ENCODE measurements at places on chromosomes 11 and 22.

DNA sequence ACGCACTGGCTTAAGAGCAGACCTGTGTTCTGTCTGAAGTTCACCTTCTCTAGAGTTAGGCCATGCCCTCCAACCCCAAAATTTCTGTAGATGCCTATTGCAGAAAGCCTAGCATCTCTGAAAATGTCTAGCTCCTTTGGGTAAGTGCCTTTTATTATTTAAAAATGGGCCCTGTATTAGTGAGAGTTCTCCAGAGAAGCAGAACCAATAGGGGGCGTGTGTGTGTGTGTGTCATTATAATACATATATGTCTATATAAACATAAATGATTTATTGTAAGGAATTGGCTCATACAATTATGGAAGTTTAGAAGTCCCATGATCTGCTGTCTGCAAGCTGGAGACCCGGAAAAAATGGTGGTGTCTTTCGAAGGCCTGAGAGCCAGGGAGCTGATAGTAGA lies 144.7 kb downstream of the TTC17 start:
- DNase-seq: no peak

DNA sequence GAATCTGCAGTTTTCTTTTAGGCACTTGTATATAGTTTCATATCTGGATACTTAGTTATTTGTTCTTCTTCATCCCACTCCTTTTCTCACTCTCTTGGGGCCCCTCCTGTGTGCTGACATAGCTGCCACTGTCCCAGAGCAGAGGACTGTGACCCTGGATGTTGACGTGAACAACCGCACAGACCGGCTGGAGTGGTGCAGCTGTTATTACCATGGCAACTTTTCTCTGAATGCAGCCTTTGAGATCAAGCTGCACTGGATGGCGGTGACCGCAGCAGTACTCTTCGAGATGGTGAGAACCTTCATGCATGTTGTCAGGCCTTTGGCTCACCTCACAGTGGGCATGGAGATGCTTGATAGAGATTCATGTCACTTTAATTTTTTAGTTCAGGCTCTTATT lies 50.9 kb upstream of the YWHAH start:
- no peak for DNase-seq

DNA sequence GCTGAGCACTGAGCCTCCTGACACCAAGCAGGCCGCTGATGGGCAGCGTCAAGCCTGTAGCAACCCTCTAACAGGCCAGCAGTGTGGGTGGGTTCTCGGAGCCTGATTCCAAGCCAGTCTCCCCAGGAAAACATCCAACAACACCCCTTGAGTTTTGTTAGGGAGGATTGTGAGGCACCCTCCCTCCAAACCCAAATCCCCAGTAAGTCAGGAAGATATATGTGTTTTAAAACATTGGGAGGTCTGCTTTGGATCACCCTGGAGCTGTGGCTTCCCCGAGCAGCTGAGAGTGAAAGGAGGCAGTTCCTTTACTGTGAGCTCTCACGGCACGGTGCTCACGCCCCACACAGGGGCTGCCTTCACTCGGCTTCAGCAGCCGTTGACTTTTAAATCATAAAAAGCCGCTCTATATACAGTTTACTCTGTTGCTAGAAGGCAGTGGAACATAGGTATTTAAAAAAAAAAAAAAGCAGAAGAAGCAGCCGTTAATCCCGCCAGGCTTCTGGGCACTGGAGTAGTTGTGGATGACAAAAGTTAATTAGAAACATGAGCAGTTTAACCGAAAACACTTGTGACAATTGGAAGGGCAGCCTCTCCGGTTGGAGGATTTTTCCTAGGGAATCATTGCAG lies 218.6 kb downstream of the NAV2 start:
- no peak for DNase-seq

- DNase-seq: no peak
These were observed 12.4 kb downstream of the PIWIL3 start for GRCh38 chr22:24761888-24762675.

DNA sequence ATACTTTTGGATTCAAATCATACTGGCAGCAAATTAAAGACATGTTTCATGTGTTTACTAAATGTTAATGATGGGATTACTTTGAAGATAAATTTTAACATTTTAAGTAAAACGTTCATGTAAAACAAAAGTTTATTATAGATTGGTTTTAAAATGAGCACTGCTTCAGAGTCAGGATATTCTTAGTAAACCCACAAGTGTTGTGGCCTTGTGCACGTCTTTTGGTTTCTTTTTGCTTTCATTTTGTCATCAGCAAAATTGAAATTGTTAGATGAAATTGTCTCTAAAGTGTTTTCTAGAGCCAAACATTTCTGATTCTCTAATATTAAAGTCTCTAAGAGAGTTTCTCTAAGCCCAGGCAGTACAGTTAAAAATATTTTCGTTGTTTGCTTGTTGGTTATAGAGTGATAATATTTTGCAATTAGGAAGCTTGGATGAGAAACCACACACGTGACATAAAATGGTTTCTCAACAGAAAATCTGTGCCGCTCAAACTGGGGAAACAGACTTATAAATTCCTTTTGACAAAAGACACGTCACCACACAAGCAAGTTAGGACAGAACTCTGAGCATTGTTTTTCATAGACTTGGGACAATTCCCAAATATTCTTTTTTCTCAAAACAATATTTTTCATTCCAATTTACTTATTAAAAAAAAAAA lies 164.4 kb downstream of the TEAD1 start:
- no peak for DNase-seq

DNA sequence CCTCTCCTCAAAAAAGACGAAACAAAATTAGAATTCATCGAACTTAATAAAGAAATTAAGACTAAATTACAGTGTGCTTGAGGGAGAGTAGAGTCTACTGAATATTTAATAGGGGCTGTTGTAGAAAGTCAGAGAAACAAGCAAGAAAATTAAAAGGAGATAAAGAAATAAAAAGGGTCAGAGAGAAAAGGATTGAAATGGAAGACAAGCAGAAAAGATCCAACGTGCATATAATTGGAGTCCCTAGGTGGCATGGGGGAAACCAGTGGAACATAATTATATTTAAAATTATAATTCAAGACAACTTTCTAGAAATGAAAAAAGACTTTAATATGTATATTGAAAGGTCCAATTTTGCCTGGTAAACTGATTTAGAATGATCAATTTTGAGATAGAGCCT lies 74.3 kb downstream of the ACER3 start:
- no peak for DNase-seq

GRCh38 chr11:75342966-75343870 lies 8.2 kb downstream of the ARRB1 start:
- DNase-seq: no peak

DNA sequence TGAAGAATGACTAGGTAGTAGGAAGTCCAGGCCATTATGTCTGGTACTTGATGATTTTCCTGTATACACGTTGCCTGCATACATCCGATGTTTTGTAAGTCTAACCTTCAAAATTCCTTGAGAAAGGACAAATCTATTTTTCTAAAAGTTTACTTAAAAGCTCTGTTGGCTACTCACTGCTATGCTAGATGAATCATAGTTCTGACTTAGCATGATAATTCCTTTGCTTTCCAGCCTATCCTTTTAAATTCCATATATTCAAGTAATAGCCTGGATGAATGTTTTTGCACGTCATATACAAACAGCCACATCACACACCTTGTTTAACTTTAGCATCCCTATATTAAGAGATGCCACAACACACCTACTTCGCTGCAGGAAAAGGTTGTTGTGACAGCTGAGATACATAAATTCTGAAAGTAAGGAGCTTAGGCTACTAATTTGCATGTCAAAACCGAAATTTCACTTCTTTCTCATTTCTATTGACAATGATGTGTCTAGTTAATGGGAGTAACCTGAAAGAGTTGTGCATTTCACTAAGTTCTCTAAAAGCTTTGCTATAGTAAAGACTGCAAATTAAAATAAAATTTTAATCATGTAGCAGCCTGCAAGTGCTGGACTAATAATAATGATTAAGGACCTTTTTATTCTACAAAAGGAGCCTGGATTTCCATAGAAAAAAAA lies 1116.4 kb downstream of the JRKL start:
- no peak for DNase-seq

- DNase-seq: no peak
These were observed 10.8 kb downstream of the SYT12 start for GRCh38 chr11:67033661-67034166.

DNA sequence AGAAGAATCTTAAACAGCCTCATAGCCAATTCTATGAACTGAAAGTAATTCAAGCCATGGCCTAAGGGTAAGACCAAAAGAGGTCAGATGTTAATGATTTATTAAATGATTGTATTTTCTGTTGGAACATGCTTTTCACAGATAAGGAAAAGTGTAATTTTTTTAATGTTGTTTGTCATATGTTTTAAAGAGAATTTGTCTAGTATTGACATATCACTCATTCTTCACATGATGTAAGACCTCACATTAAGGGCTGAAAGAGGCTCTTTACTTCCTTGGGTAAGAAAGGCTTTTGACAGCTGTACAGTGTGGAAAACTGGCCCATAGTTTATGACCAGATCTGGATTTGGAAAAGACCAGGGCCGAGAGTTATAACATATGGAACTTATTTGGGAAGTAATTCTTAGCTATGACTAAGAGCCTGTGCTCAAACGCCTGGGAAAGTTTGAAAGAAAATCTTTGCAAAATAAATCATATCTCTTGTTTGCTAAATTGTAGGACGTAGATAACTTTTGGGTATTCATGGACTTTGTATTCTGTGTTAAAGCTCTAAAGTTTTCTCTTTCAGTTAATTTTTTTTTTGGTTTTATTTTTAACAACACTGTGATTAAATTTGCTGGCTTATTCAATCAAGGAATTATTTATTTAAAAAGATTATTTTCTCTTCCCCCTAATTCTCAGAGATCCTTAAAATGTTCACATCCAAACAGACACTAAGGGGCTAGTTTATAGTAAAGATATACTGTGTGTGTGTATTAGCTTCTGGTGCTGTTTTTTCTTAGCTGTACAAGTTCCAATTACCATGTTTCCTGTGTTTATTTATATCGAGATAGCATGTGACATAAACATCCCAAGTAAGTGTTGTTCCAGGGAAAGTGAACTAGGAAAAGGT lies 162.2 kb downstream of the ARHGAP42 start:
- DNase-seq: no peak

- no peak for DNase-seq
These were observed 57.4 kb downstream of the BUD13 start for GRCh38 chr11:116715383-116715782.

- DNase-seq: no peak
These were observed 3.8 kb downstream of the PRPF19 start for GRCh38 chr11:60902625-60903024.

DNA sequence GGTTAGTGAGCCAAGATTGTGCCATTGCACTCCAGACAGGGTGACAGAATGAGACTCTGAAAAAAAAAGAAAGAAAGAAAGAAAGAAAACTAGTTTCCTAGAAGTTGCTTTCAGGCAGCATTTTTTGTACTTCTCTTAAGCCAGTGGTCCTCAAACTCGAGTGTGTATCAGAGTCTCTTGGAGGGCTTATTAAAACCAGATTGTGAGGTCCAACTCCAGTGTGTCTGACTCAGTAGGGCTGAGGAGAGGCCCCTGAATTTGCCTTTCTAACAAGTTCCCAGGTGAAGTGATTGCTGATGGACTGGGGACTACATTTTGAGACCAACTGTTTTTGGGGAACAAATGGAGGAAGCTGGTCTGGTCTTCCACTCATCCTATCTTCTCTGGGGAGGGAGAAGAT lies 57.5 kb upstream of the VSTM5 start:
- DNase-seq: no peak

- DNase-seq: no peak
These were observed 814.6 kb downstream of the DLG2 start for GRCh38 chr11:84812471-84812969.

DNA sequence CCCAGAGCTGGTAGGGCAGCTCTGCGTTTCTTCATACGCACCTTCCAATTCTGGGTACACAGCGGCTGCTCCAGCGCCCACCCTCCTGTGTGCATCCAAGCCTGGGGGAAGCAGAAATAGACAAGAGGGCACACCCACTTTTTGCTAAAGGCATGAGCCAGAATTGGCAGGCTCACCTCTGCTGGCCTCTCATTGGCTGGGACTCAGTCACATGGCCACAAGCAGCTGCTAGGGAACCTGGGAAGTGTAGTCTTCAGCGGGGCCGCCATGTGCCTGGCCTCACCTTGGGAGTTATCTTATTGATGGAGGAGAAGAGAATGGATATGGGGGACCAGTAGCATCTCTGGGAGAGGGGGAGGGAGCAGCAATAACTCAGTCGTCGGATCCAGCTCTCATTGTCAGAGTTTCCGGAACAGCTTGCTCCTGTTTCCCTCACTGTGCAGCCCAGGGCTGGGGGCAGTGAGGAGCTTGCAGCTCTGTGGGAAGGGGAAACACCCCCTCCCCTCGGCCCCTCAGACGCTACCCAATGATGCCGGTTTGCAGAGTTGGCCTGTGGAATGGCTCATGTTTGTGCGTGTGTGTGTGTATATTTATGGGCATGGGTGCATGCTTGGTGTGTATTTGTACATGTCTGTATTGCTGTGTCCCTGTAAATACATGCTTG lies 11.8 kb upstream of the MIEF1 start:
- DNase-seq: peak; percentile 85

DNA sequence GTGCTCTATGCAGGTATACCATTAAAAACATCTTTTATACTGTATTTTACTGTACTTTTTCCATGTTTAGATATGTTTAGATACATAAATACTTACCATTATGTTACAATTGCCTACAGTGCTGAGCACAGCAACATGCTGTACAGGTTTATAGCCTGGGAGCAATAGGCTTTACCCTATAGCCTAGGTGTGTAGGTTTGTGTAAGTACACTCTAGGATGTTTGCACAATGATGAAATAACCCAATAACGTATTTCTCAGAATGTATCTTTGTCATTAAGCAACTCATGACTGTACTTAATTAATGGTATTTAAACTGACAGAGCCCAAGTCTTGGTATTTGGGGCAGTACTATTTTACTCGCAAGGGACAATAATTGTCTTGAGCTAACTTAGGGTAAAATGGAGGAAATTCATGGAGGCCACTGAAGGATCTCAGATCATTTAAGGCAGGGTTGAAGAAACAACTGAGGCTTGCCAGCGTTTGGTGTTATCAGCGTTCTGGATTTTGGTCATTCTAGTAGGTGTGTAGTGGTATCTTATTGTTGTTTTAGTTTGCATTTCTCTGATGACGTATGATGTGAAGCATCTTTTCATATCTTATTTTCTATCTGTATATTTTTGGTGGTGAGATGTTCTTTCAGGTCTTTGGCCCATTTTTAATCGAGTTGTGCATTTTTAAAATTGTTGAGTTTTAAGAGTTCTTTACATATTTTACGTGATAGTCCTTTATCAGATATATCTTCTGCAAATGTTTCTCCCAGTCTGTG lies 42.4 kb downstream of the ADAMTS15 start:
- DNase-seq: no peak

DNA sequence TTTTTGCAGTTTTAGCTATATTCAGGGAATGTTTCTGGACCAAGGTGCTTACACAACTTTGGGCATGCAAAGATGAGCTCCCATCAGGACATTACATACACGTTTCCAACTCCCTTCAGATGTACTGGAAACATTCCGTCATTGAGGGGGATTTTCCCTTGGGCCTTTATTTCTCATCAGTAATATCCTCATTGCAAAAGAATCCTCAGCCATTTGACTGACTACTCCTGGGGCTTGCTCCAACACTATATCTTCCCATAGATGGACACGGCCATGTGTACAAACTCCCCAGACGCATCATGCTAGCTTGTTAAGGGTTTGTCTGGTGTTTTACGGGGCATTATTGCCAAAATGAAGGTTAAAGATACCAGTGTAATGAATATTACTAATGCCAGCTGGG lies 59.3 kb upstream of the NUP160 start:
- no peak for DNase-seq
